ENCODE measurements at places on chromosomes 4 and X.

DNA sequence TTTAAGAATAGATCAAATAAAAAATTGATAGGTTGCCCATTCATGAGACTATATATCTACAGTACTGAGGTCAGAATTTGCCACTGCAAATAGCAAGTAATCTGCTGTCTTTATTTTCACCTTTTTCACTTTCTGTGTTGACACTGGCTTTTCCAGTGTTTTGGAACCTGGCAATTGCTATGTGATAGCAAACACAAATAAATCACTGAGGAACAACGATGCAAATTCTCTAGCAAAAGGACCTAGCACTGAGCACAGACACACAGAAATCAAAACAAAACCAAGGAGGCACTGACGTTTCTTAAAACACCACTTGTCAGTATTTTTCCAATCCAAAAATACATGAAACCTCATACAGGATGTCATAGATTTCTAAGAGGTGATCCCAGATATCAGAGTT lies 210.7 kb downstream of the DHX15 start:
- DNase-seq = no peak

GRCh38 chr4:16722416-16722815 lies 176.0 kb downstream of the LDB2 start:
- DNase-seq = no peak

DNA sequence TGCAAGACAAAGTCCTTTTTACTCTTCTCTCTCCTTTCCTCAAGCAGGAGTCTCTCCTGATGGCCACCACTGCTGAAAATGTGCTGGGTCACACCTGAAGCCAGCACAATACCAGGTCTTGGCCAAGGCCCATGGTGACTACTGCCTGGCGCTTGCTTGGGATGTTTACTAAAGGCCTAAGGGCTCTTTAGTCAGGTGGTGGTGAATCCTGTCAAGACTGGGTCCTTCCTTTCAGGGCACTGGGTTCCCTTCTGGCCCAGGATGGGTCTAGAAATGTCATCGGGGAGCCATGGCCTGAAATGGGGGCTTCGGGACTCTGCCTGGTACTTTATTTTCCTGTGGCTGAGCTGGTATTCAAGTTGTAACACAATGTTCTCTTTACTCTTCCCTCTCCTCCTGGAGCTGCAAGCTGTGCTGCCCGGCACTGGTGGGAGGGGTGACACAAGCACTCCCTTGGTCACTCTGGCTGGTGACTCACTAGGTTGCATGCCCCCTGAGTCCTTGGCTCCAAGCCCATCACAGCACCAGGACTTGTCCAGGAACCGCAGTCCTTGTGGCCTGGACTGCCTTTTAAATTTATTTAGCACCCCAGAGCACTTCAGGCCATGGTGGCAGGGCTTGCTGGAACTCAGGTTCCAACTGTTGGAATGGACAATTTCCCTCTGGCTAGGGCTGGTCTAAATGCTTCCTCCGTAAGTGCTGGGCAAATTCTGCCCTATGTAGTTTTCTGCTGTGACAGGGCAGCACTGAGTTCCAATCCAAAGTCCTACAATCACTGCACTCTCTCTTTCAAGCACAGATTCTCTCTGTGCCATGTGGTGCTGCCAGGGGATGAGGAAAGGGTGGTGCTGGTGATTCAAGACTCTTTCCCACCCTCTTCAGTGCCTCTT lies 11.3 kb downstream of the ARL13A start:
- DNase-seq = no peak

DNA sequence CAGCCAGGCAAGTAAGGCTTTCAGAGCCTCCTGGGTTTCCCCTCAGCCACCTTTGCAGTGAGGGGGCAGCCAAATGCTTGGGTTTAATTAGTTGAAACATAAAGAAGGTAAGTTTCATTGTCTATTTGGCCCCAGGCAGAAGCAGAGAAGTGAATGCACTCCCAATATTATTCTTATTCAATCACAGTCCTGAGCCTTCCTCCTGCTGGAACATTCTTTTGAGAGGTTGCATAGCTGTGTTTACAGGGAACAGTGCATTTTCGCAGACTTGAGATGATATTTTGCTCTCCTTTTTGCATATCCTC lies 13.9 kb downstream of the SLC2A9 start:
- no peak for DNase-seq

DNA sequence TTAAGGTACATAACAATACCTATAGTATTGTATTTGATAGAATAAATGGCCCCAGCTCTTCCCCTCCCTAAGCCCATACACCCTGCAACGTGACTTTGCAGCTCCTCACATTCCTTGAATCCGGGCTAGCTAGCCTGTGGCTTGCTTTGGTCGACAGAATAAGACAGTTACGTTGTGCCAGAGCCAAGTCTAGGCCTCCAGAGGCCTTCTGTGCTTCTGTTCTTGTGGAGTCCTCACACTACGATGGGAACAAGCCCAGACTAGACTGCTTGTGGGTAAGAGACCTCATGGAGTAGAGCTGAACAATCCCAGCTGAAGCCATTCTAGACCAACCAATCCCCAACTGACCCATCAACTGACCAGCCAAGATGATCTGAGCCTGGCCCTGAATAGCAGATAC lies 102.4 kb upstream of the PLAC1 start:
- no peak for DNase-seq

DNA sequence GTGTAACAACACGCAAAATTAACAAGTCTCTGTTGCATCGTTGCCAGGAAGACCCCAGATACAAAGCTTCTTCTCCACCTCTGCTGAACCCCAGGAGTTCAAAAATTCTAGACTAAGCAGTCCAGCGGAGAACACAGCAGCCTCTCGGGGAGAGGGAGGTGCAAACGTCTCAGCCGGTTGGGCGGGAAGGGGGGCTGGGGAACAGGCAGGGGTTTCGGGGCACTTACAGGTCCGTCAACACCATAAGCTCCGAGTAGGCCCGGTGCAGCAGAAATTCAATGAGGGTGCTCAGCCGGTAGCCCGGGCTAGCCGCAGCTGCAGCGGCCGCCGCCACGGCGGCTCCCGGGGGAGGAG lies 394 bp downstream of the MED14 start:
- no peak for DNase-seq

DNA sequence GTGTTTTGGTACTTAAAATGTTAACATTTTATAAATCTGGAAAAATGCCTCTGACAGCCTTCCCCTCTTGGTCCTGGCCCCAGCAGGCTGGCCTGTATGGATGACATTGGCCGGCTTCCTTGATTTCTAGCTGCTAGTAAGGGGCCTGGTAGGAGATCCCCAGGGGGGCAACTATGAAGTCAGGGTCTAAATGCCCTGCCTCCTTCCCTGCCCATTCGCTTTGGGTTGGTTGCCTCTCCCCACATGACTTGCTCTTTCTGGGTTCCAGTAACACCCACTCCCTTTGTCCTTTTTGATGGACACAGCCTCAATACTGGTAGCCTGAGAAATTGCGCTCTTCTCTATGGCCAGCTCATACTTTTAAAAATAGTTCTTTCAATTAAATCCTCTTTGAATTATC lies 78.0 kb upstream of the MAD2L1 start:
- DNase-seq = no peak

DNA sequence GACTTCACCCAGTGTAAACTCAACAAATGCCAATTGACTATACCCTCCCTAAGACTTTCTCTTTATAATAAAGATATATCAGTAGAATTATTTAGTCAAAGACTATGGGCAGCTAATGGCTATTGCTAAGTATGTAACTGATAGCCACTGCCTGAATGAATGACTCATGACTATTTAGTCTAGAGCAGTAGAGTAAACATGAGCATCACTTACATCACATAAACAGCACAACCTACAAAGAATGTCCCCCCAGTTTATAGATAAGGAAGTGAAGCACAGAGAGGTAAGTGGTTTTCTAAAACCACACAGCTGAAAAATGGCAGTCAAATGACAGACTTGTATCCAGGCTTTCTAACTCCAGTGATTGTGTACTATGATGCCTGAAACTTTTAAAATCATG lies 507.0 kb downstream of the PPARGC1A start:
- no peak for DNase-seq

GRCh38 chr4:183320211-183321059 lies at the start of gene CLDN22:
Gene CLDN22, minus strand, starts transcription at chr4:183320276. Its CDS starts 58 bp downstream, at chr4:183320218.
- no peak for DNase-seq

- DNase-seq = no peak
Measured at GRCh38 chrX:23989689-23990088, 37.3 kb downstream of the KLHL15 start.

DNA sequence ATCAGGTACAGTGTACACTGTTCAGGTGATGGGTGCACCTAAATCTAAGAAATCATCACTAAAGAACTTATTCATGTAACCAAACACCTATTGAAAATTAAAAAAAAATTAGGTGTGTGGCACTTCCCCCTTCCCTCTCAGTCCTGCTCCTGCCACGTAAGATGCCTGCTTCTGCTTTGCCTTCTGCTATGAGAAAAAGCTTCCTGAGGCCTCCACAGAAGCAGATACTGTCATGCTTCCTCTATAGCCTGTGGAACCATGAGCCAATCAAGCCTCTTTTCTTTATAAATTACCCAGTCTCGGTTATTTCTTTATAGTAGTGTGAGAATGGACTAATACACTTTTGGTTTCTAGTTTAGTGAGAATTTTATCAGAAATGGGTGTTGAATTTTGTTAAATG lies 459.8 kb upstream of the DIPK2B start:
- DNase-seq = no peak

DNA sequence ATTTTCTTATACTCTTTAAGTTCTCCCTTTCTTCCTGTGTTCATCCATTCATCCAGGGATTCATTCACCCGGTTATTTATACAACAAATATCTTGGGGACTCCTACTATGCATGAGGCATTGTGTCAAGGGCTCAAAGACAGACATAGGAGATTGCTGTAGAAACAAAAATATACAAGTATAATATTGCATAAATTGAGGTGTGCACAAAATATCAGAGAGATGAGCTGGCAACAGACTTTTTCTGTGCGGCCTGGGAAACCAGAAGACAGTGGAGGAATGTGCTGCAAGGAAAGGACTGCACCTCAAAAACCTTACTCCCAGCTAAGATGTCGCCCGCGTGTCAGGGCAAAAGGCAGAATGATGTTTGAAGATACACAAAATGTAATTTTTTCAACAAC lies 9.6 kb downstream of the OTOP1 start:
- DNase-seq = no peak

- no peak for DNase-seq
Measured at GRCh38 chr4:179145746-179146525, 1703.7 kb upstream of the AGA start.

GRCh38 chrX:100975212-100975611 lies 5.7 kb downstream of the ARL13A start:
- no peak for DNase-seq

DNA sequence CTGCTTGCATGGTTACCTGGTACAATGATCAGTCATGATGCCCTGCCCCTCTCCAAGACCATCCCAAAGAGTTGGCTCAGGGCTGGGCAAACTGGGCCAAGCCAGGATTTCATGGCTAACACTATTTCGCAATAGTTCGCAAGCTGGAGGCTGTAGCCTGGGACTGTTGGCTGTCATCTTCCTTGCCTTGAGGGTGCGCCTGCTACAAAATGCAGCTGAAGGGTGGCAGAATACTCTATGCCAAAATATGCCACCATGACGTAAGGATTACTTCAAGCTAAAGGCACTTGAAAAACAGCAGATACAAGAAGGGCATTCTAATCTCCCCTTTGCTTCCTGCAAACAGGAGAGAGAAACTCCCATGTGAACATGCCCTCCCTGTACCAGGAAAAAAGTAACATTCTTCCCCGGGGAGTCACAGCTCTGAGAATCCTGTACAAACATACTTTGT lies 21.0 kb downstream of the SAT1 start:
- DNase-seq = no peak
